Trophoblast cell (in vitro differentiated cells and primary cell): ENCODE measurements at places on chromosomes 1 and 21.

GRCh38 chr1:101311146-101311920, 74.5 kb downstream of the S1PR1 start:
- DNase-seq, result no peak

DNA sequence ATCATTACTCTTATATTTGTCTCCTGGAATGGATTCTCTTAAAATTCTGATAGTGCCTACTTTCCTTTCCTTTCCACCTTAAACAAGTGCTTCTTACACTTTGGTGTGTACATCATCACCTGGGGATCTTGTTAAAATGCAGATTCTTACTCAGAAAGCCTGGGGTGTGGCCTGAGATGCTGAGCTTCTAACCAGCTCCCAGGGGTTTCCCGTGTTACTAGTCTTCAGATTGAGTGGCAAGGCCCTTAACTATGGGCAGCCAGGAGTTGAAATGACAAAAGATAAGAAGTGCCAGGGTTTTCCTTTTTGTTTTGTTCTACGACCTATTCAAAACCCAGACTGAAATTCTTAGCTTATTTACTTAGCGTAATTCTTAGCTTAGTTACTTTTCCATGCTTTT, 159.2 kb downstream of the HFM1 start:
- DNase-seq, result no peak

GRCh38 chr1:211783897-211784296, 46.7 kb downstream of the LPGAT1 start:
- no peak for DNase-seq

- DNase-seq, result peak; percentile 55
Measured at GRCh38 chr1:38990386-38990737, 714 bp upstream of the AKIRIN1 start.

DNA sequence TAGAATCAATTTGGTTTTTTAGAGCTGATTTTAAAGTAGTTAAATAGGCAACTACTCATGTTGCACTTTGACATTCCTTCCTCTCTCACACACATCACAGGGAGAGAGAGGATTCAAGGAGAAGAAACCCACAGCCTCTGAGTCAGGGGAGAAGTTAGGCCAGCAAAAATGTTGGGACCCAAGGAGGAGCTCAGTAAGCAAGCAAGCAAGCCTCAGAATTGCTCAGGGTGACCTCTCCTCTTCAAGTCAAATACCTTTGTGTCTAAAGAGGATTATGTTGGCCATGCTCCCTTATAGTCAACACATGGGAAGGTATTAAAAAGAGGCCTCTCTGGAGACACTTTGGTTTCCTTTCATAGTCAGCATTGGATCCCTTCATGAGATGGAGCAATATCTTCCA, 80.5 kb upstream of the WARS2 start:
- no peak for DNase-seq

DNA sequence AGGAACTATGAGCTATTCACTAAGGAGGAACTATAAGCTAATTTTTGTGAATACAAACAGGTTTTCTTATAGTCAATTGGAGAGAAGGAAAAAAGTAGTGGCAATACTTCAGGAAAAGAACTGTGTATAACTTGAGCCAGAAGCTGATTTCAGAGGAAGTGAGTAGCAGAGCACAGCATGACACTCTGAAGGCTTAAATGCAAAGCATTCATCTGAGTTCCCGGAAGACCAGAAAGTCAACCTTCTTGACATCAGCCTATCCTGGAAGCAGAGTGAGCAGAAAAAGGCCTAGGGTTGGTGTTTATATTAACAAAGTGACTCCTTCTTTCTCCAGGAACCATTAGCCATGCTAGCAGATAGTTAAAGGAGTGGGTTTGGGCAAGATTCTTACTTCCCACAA, 545.2 kb downstream of the MRPL39 start:
- no peak for DNase-seq

DNA sequence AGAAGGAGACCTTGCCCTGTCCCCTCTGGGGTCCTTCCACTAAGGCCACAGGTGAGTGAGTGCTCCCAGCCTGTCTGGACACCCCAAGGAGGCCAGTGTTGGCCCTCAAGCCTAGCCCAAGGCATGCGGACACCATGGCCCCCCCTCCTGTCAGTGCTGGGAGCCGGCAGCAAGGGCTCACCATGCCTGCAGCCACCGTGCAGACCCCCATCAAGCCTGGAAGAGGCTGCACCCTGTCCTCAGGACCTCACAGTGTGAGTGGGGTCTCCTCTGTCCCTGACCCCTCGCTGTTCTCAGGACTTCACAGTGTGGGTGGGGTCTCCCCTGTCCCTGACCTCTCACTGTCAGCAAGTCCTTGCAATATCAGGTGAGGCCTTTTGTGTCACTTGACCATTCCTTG, 33.2 kb upstream of the PRSS38 start:
- DNase-seq, result no peak

GRCh38 chr21:31137960-31138359, 99.7 kb upstream of the KRTAP19-8 start:
- no peak for DNase-seq

DNA sequence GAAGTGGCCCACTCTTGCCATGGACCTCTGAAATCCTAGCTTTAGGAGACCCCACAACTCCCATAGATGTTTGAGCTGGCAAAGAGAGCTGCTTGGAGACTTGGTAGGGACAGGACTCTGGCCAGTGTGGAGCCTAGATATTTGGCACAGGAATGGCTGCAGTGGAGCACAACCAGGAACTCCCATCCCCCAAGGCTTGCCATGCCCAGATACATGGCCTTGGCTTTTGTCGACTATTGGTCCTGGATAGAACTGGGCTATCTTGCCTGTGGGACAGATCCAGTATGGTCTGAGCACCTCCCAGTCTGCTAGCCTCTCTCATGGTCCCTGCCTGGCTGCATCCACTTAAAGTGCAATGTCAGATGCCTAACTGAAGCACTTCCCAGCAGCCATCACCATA, 7.8 kb upstream of the GBP2 start:
- DNase-seq, result no peak

DNA sequence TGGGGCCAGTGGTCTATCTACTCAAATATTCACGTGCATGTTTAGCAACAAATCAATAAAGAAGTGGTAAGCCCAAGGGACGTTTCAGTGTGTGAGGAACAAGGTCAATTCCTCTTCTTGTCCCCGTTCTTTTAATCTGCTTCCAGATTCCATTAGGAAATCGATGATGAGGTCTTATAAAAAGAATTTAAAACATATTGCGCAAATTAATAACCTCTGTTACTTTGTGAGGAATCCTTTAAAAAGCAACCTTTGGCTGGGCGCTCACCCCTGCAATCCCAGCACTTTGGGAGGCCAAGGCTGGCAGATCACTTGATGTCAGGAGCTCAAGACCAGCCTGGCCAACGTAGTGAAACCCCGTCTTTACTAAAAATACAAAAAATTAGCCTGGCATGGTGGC, 113.0 kb upstream of the TMPRSS2 start:
- no peak for DNase-seq

GRCh38 chr1:110040548-110040947, 6.1 kb downstream of the STRIP1 start:
- no peak for DNase-seq

DNA sequence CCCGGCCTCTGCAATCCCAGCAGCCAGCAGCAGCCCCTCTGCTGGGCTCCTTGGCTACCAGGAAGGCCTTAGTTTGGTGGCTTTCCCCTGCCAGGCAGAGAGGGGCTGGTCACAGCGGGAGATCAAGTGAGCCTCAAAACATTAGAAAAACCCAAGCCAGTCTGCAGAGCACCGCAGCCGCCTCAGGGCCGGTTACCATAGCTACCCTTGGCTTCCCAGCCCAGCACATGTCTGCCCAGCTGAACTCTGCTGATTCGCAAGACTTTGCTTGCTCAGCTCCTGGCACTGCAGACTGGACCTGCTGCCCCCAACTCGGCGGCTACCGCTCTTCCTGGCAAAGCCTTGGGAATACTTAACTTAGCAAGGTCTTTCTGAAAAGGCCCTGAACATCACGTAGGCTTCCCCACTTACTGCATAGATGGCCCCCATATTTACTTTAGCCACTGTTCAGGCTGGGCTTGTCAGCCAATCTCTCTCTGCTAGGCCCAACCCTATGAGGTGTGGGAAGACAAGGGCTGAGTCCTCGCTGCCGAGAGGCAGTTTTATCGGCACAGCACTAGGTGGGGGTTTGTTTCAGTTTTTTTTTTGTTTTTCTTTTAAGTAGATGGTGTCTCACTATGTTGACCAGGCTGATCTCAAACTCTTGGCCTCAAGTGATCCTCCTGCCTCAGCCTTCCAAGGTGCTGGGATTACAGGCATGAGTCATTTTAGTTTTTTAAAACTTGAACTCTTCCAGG, 28.6 kb upstream of the PLEKHG5 start:
- peak; percentile 84 for DNase-seq

DNA sequence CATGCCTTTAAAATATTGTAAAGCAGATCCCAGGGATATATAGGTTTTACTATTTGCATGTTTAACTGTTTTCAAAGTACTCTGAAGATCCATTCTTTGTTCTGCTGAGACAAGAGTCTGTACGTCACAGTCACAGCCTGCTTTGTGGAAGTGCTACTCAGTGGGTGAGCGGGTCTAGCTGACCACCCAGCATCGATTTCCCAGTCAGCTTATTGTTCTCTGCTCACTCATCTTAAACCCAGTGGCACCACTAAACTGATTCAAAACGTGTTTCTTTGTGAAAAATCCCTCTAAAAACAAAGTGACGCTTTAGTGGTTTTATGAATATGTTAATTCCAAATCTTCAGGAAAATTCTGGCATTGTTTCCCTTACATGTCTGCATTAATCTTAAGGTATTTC, 12.4 kb downstream of the PLPP3 start:
- no peak for DNase-seq

GRCh38 chr1:94623560-94624148, 82.1 kb upstream of the F3 start:
- peak; percentile 48 for DNase-seq
